RWPE2 (cell line): ENCODE measurements at places on chromosomes 16 and 17.

GRCh38 chr17:81859906-81860755 is at the start of gene P4HB:
Gene P4HB (minus strand): TSS chr17:81860535. CDS start chr17:81860471, 64 bp downstream.
- H3K36me3 ChIP-seq: peaks cover 77% of the 10 kb centered on the region
- peaks cover 8% of the 10 kb centered on the region for H3K4me1 ChIP-seq
- H3K27me3 ChIP-seq: no peaks in the 10 kb centered on the region
- peak within 1 kb of the TSS; percentile 80 for H3K4me3 ChIP-seq
- H3K27ac ChIP-seq: peak within 1 kb of the TSS; percentile 80

DNA sequence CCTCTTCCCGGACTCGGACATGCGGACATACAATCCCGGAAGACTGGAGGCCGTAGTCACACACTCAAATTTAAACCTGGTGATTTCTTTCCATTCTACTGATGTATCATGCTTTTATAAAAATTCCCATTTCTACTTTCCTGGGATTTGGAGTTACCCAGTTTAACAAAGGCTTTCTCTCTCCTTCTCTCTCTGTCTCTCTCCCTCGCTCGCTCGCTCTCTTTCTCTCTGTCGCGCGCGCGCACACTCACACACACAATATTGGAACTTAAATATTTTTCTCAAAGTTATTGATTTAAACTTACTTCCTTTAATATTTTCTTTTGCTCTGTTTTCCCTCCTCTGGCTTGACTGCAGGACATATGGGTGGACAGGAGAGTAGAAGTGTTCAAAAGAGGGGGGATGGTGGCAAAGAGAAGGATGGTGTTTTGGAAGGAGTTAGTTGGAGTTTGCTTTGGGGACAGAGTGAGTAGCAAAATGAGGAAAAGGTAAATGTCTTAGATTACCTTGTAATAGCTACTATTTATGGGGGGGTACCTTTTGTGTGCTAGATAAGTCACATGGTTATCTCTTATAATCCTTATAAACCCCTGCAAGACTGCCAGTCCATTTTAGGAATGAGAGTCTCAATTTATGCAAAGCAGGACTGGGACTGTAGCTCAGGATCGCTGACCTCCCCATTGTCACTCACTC is 878 bp upstream of the TRIM25 start:
- peak overlapping the region; percentile 91 for H3K27ac ChIP-seq
- peaks cover 30% of the 10 kb centered on the region for H3K36me3 ChIP-seq
- no peaks in the 10 kb centered on the region for H3K27me3 ChIP-seq
- peak overlapping the region; percentile 89 for H3K4me3 ChIP-seq

GRCh38 chr16:608019-608418 is 18.2 kb downstream of the RAB40C start:
- no peaks in the 10 kb centered on the region for H3K36me3 ChIP-seq
- no peak for DNase-seq
- peaks cover 5% of the 10 kb centered on the region for H3K4me1 ChIP-seq
- H3K4me3 ChIP-seq: no peak overlapping the region

DNA sequence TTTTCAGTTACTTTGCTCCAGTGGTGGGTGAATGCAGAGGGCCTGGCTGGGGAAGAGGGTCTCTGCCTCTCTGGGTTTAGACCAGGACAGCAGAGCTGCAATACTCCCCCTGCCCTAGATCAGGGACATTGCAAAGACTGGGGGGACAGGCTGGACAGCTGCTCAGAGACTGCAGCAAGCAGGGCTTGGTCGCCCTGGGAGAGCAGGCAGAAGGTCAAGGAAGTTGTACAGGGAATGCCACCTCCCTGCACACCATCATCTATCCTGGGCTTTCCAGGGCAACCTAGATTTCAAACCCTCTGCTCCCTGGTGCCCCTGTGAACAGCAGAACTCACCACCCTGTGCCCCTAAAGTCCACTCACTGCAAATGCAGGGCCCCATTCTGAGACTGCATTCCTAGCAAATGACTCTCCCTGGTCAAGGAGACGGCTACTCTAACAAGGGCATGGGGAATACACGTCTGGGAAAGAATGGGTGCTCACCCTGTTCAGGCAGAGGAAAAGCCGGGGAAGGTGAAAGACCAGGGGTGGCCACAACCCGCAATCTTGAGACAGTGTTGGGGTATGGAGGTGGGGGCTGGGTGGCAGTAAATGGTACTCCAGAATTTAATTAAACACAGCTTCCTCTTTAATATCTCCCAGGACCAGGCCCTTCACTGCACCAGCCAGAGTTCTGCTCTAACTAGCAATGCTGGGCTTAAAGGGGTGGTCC is 1.0 kb downstream of the KIFC3 start:
- H3K27me3 ChIP-seq: no peaks in the 10 kb centered on the region
- peak overlapping the region; percentile 79 for H3K4me3 ChIP-seq
- peaks cover 50% of the 10 kb centered on the region for H3K4me1 ChIP-seq

DNA sequence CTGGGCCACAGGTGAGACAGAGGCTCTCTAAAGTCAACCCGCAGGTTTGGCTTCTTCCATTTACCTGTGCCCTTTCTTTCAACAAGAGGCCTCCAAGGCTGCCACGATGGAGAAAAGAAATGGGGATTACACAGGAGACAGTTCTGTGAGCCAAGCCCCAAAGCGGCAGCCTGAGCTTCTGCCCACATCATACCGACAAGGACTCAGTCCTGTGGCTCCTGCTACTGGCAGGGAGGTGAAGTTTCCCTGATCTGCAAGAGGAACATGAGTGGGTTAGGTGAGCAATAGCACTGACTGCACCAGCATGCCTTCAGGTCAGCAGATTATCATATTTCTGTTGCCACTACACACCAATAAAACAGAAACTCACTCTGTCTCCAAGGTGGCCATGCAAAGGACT is 800.0 kb downstream of the KCNJ18 start:
- H3K36me3 ChIP-seq: no peaks in the 10 kb centered on the region
- H3K27ac ChIP-seq: no peak overlapping the region
- no peak for DNase-seq
- H3K4me1 ChIP-seq: no peaks in the 10 kb centered on the region

DNA sequence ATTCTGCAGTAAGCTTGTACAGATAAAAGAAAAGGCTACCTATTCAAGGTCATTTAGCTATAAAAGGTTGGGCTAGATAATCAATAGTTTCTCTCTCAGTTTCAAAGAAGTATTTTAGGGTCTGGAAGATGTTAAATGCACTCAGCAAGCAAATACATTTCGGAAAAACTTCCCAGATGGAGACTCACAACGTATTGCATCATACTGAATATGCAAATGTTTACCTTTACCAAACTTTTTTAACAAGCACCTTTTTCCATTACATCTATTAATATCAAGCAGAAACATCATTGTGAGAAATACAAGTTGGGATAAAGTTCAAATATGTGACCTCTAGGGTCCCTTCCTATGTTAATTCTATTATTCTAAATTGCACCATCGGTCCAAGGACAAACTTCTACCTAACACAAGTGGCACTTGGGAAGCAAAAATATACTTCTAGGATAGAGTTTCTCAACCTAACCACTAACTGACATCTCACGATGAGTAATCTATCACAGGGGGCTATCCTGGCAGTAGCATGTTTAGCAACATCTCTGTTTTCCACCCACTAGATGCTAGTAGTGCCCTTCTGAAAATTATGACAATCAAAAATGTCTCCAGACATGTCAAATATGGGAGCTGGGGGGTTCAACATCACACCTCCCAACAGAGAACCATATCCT is 14.5 kb downstream of the KANSL1 start:
- H3K36me3 ChIP-seq: peaks cover 13% of the 10 kb centered on the region
- H3K27ac ChIP-seq: no peak overlapping the region
- H3K27me3 ChIP-seq: no peaks in the 10 kb centered on the region
- peaks cover 26% of the 10 kb centered on the region for H3K4me1 ChIP-seq
- no peak overlapping the region for H3K4me3 ChIP-seq

GRCh38 chr16:85652431-85653221 is 36.1 kb downstream of the GINS2 start:
- peaks cover 32% of the 10 kb centered on the region for H3K36me3 ChIP-seq
- H3K27ac ChIP-seq: no peak overlapping the region
- no peak for DNase-seq
- H3K27me3 ChIP-seq: no peaks in the 10 kb centered on the region

DNA sequence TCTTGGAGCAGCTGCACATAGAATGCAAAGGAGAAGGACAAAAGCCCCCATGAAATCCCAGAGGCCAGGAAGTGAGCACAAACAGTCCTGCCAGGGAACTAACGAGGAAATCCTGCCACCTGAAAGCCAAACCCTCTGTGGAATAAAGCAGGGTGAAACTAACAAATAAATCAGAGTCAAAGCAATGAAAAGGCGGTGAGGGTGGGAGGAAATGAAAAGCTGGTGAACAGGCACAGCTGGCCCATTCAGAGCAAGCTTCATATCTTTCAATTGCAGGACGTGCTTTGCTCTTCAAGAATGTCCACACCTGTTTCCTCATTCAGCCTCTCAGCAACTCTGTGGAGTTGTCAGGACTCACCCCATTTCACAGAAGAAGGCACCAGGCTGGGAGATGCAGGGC is 108.1 kb downstream of the ABCC12 start:
- no peak overlapping the region for H3K4me3 ChIP-seq
- H3K27ac ChIP-seq: no peak overlapping the region
- no peaks in the 10 kb centered on the region for H3K36me3 ChIP-seq
- H3K4me1 ChIP-seq: no peaks in the 10 kb centered on the region
- no peaks in the 10 kb centered on the region for H3K27me3 ChIP-seq
- no peak for DNase-seq

- no peaks in the 10 kb centered on the region for H3K27me3 ChIP-seq
- H3K4me3 ChIP-seq: no peak overlapping the region
- peaks cover 53% of the 10 kb centered on the region for H3K36me3 ChIP-seq
- DNase-seq: no peak
- H3K4me1 ChIP-seq: peaks cover 4% of the 10 kb centered on the region
These were observed 1.5 kb upstream of the NT5C start for GRCh38 chr17:75133001-75133400.

- H3K4me1 ChIP-seq: peaks cover 9% of the 10 kb centered on the region
- no peaks in the 10 kb centered on the region for H3K36me3 ChIP-seq
- no peak overlapping the region for H3K4me3 ChIP-seq
- peak overlapping the region; percentile 48 for H3K27ac ChIP-seq
These were observed 225.5 kb downstream of the STX8 start for GRCh38 chr17:9350080-9350479.

DNA sequence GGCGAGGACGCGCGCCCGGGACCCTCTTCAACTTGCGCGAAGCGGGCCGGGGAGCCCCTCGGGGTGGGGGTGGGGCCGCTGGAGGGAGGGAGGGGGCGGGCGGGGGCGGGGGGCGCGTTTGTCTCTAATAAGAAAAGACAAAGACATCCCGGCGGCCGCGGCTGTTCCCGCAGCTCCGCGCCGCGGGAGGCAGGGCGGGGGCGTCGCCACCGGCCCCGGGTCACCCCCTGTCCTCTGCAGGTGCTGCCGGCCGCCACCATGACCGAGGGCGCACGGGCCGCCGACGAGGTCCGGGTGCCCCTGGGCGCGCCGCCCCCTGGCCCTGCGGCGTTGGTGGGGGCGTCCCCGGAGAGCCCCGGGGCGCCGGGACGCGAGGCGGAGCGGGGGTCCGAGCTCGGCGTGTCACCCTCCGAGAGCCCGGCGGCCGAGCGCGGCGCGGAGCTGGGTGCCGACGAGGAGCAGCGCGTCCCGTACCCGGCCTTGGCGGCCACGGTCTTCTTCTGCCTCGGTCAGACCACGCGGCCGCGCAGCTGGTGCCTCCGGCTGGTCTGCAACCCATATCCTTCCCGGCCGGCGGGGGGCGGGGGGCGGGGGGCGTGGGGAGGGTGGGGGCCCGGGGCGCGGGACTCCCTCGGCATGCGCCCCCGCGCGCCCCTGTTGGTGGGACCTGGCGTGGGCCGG is 714 bp downstream of the CACNA1H start:
- no peaks in the 10 kb centered on the region for H3K36me3 ChIP-seq
- H3K4me1 ChIP-seq: no peaks in the 10 kb centered on the region
- no peak for DNase-seq

DNA sequence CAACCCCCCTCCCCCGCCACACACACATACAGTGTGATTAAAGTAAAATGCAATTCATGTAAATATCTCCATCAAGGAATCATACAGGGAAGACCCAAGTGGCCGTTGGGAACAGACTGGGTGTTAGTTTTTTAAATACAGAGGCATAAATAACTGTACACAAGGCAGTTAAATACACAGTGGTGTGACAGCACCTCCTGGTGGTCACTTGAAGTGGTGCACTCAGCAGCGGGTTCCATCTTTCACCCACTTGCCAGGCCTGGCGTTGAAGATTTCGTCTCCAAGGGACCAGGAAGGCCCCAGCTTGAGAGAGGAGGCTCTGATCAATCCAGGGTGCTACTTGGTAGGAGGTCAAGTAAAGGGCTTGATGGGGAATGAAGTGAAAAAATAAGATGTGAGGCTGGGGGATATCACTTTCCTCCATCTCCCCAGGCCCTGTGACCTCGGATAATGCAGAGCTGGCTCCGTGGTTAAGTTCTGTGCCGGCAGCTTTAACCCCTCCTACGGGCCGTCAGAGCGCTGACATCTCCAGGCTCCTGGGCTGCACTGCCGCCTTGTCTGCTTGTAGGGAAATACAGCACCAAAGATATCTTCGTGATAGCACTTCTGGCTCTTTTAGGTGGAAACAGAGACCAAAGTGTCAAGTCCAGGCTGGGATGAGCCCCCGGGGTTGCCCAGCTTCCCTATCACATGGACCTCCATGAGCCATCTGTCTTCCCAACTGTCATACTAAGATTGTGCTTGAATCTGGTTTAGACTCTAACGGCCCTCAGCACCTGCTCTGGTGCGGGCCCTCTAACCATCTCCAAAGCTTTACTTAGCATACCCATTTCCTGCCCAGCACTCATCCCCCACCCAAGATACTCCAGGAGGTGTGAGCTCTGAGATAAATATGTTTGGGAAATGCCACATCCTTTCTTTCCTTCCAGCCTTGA is 20.7 kb downstream of the LGALS9 start:
- DNase-seq: no peak
- no peaks in the 10 kb centered on the region for H3K4me1 ChIP-seq
- H3K4me3 ChIP-seq: no peak overlapping the region
- no peaks in the 10 kb centered on the region for H3K36me3 ChIP-seq
- H3K27ac ChIP-seq: no peak overlapping the region
- no peaks in the 10 kb centered on the region for H3K27me3 ChIP-seq

DNA sequence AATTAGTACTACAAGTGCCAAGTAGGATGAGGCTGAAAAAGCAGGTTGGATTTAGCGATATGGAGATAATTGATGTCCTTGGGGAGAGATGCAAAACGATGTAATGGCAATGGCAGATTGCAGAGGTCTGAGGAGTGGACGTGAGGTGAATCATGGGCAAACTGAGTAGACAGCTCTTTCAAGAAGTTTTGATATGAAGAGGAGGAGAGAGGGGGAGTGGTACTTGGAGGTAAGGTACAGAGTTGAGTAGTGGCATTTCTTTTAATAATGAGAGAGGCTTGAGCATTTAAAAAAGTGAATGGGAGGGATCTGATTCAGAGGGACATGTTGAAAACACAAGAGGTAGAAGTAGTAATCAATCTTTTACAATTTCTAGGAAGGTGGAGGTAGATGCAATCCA is 17.7 kb upstream of the VPS4A start:
- peaks cover 2% of the 10 kb centered on the region; the same call in 1 of the 2 replicates for H3K36me3 ChIP-seq
- no peak overlapping the region for H3K27ac ChIP-seq
- H3K4me1 ChIP-seq: no peaks in the 10 kb centered on the region
- no peak for DNase-seq
- no peaks in the 10 kb centered on the region for H3K27me3 ChIP-seq
- H3K4me3 ChIP-seq: no peak overlapping the region

- H3K4me3 ChIP-seq: peak overlapping the region; percentile 84
- H3K4me1 ChIP-seq: peaks cover 10% of the 10 kb centered on the region
These were observed 1.9 kb downstream of the MNT start for GRCh38 chr17:2398655-2399571.
